ENCODE measurements at places on chromosomes 3 and 15.

DNA sequence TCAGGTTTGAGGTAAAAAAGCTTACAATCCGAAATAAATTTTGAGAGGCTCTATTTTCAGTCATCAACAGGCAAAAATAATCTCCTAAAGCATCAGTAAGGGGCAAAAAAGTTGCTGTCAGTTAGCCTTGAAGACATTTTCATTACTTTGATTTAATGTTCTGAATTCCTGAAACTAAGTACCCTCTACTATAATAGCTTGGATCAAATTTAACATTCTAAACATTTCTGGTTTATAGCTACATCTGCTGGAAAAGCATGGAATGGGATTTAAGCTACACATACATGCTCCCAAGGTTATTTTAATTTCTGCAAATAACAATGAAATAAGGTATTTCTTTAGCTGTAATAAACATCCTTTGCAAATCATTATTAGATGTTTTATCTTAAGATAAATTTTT, 245.4 kb downstream of the ULK4 start:
- DNase-seq = peak; percentile 0

DNA sequence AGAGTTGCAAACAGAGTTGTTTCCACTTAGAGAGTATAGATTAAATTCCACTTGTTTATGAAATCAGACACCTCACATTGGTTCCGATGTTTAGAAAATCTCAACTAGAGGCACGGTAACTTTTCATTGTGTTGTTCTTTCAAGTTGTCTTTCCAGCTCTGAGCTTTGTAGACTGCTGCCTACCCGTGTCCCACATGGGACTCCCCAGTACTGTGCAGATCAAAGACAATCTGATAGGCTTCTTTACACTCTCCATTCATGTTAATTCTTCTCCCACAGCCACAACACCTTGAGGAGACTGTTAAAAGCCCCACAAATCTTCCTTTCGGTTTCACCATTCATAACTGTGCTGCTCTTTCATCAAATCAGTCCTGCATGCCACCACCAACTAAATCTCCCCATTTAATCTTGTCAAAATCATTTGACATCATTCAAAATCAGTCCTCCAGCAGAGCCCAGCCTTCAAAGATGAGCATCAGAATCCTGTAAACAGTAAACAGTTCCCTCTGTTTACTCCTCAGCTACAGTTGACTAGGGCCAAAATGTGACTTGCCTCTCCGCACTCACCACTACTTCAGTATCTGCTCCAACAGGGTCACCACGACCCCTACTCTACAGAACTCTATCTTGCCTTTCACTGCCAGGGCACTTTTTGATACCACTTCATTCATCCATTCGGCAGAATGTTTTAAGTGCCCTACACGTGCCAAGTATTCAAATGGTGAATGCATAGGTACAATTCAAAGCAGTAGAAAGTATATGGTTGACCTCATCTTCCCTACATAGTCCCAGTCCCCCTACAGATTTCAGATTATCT, 8.3 kb downstream of the ANXA2 start:
- no peak for DNase-seq

DNA sequence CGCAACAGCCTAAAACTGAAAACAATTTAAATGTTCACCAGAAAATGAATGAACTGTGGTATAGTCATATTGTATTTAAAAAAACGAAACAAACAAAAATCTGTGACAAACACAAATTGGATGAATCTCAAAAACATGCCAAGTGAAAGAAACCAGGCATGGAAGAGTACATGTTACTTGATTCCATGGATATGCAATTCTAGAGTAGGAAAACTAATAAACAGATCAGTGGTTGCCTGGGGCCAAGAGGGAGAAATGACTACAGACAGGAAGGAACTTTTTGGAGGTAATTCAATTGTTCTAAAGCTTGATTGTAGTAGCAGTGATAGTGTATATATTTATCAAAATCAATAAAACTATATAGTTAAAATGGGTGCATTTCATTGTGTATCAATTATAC, 16.8 kb downstream of the UBE3A start:
- DNase-seq = no peak

GRCh38 chr3:175075269-175075668, 216.1 kb downstream of the NAALADL2 start:
- DNase-seq = no peak

DNA sequence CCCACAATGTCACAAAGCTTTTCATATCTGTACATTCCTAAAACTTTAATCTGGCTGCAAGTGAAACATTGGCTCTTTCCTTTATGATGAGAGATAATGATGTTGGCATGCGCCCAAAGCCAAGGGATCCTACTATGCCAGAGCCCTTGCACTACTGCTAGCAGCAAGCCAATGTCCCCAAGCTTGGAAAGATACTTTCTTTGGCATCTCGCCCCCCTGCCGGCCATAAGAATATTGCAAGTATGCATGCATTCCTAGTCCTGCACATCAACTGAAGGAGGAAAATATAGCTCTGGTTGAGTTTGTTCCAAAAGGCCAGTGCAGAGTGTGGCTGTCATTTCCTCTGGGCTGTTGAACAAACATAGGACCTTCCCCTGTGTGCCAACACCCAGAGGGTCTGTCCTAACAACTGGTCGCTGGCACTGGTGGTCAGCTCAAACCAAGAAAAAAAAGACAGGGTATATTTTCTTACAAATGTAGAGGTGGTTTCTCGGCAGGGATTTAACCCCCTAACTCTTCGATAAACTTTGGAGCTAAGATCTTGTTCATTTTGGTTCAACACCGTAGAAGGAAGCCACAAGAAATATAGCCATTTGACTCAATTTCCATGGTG, 120.9 kb upstream of the ZBED2 start:
- DNase-seq = no peak

GRCh38 chr15:57496946-57497869, 94.5 kb upstream of the MYZAP start:
- DNase-seq = peak; percentile 89

- DNase-seq = no peak
Measured at GRCh38 chr15:89672221-89673164, 6.7 kb downstream of the PLIN1 start.

- DNase-seq = no peak
Measured at GRCh38 chr15:52798529-52799101, 8.5 kb upstream of the ONECUT1 start.

GRCh38 chr3:41434781-41435180, 235.5 kb downstream of the CTNNB1 start:
- DNase-seq = no peak

DNA sequence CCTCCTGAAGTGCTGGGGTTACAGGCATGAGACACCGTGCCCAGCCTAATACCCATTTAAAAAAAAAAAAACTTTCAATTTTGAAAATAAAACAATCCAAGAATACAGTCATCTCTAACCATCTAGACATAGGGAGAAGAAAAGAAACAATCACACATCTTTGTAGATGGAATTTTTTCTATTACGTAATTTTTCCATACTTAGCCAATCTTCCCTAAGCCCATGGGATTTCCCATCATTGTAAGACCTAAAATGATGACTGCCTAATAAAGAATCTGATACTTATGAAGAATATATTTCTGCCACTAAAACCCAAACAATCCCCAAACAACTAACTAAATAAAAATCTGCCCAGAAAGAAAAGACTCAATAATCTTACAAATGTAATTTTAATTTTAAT, 88.7 kb downstream of the CBLB start:
- no peak for DNase-seq

- no peak for DNase-seq
Measured at GRCh38 chr3:149464542-149465328, 9.8 kb upstream of the TM4SF4 start.

DNA sequence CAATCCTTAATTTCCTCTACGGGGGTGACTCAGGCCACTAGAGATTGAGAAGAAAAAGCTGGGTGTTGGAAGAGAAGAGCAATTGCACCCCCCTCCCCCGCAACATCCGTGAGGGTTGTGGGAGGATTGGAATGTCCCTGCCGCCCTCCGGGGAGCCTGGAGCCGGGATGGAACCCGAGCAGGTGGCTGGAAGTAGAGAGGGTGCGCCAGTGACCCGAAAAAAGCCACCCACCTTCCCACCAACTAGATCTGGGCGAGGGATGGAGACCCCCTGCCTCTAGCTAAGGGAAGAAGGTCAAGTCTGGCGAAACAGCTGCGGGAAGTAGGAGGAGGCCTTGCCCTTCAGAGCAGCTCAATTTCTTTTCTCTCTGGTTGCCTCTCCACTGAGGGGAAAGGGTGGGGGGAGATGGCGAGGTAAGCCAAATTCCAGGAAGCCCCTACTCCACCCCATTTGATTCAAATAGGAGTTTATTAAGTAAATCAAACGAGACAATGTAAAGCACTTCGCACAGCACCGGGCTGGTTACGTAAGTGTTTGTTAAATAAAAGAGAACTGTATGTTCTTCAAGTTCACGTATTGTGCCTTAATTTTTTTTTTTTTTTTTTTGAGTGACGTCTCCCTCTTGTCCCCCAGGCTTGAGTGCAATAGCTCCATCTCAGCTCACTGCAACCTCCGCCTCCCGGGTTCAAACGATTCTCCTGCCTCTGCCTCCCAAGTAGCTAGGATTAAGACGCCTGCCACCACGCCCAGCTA, 1.1 kb upstream of the WWTR1 start:
- DNase-seq = no peak

DNA sequence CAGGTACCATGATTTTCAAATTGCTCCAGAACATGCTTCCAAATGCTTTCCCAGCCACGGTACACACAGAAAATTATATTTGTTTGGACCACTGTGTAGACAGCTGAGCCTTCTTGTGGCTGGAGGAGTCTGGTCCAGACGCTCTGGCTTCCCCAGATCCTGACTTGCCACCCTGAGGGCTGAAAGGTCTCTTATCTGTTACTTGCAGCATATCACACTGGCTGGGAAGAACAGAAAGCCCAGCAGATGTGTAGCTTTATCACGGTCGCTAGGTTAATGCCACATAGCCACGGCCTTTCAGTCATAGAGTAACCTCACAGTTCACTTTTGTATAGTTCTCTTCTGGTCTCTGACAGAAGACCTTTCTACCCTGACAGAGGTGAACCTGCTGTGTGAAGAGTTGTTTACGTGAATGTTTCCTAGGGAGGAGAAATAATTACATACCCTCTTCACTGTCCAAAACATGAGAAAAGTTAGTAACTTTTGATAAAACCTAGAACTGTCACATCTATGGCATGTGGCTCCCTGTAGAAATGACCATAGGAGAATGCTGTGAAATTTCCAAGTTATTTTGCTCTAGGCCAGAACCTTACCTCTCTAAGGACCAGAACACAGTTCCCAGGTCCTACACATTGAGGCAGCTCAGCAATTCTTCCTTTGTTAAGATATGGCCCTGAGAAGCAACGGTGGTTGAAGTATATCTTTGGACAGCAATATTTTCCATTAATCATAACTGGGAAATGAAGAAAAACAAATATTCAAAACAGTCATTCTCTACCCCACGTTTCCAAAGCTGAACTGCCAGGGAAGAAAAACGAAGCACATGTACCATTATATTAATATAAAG, 15.8 kb upstream of the STIMATE start:
- DNase-seq = no peak

DNA sequence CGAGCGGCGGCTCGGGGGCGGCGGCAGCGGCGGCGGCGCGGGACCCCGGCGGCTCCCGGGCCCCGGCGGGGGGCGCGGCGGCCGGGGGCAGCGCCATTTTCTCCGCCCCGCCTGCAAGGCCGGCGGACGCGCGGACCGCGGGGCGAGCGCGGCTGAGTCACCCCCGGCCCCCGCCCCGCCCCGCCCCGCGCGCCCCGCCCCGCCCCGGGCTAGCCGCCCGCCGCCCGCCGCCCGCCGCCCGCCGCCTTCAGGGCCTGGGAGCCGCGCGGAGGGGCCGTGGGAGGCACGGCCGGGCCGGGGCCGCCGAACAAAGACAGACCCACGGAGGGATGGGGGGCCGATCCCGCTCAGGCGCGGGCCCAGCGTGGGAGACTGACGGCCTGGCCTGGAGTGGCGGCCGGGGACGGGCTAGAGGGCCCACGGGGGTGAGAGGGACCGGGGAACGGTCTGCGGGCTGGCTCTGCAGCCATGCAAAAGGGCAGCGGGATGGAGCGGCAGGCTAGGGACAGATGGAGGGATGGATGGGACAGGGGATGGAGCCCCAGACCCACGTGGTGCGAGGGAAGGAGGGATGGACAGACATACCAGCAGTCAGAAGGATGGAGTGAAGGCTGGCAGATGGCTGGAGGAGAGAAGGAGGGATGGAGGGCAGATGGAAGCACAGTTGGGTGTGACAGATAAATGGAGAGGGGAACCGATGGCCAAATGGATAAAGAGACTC, at the start of gene EIF4E3:
TSS of gene EIF4E3 (minus strand) at position 132 of the 721 bp plus-strand sequence. CDS start at position 97, 35 bp downstream.
- DNase-seq = no peak

DNA sequence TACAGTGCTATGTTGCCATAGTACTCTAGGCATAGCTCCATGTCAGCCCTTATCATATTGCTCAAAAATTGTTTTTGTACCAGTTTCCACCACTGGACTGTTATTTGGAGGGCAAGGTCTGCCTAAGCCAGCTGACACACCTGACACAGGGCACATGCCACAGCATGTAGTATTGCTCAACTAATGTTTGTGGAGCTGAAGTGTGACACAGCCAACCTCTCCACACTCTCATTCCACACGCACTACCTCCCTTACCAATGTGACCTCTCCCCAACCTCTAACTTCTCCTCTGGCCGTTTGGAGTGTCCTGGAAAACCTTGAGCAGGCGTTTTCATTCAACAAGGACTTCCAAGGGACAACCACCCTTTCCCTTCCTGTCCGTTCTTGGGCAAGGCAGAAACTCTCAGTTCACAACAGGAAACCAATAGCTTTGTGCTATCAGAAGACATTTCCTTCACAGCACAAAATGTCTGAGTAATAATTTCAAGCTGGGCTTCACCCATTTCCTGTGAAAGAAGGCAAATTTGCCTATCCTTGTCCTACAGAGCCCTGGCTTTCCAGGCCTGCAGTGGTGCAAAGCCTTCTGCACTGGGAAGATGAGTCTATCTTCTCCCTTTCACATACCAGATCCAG, 38.4 kb downstream of the TLNRD1 start:
- no peak for DNase-seq

DNA sequence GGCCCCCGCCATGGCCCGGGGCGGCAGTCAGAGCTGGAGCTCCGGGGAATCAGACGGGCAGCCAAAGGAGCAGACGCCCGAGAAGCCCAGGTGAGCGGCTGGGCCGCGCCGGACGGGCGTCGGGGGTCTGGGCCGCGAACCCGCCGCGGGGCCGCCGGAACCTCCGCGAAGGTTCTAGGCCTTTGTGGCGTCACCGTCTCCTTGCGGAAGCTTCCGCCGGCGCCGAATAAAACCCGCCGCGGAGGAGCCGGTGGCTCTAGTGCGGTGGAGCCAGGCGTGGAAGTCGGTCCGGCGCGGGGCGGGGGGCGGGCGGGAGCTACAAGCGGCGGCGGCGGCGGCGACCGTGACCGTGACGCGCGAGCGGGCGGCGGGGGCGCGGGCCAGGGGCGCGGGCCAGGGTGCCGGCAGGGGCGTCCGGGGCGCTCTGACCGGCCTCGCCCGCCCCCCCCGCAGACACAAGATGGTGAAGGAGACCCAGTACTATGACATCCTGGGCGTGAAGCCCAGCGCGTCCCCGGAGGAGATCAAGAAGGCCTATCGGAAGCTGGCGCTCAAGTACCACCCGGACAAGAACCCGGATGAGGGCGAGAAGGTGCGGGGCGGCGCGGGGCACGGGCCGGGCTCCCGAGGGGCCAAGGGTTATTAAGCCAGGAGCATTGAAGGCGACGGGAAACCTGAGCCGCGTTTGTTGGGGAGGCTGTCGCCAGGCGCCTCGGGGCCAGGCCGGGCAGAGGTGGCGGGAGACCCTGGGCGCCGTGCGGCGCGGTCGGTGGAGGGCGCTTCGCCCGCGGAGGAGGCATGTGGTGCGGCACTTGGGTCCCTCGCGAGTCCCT, at the start of gene DNAJA4:
TSS of gene DNAJA4 (plus strand) at position 259 of the 833 bp plus-strand sequence. CDS start at position 461, 202 bp downstream.
- peak; percentile 33 for DNase-seq
